GM23248 (cell line): ENCODE measurements at places on chromosomes 6 and 20.
A peak's percentile ranks its signal among the peaks of the same experiment; 100 is the strongest.

DNA sequence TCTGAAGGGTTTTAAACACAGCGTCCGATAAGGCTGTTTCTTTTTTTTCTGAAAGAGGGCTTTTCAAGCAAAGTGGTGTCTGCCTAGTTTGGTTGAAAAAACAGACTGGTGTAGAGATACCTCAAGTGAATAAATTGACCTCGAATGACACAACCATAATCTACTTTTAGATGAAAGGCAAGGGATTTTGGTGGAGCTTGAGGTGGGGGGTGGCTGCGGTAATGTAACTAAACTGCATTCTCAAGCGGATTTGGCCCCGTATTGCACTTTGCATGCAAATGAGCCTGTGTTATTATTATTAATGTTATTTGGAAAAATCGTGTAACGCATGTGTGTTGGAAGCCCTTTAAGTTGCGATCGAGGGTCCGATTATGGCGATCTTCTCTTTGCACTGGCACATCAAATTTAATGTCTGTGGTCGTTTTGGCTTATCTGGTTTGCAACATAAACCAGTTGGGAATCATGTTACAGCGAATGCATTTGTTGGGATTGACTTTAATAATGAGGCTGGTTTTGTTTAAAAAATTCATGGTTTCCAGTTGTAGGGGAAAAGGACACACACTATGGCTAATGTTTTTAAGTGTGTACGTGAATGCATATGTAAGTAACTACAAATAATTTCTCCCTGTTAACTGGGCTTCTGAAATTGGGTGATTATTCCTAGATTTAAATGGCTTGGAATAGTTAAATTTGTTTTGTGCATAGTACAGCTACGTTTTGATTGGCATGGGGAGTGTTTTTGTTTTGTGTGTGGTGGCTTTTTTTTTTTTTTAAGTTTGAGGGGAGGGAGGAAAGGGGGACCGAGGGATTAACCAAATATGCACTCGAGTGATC, 1.0 kb downstream of the JARID2 start:
- DNase-seq = peak; percentile 53

- DNase-seq = no peak
Measured at GRCh38 chr6:1652842-1653241, 43.1 kb downstream of the FOXC1 start.

GRCh38 chr6:43088654-43089056, 12.5 kb downstream of the PTK7 start:
- DNase-seq = peak; percentile 48

- no peak for DNase-seq
Measured at GRCh38 chr6:30683183-30683979, 3.1 kb downstream of the PPP1R18 start.

DNA sequence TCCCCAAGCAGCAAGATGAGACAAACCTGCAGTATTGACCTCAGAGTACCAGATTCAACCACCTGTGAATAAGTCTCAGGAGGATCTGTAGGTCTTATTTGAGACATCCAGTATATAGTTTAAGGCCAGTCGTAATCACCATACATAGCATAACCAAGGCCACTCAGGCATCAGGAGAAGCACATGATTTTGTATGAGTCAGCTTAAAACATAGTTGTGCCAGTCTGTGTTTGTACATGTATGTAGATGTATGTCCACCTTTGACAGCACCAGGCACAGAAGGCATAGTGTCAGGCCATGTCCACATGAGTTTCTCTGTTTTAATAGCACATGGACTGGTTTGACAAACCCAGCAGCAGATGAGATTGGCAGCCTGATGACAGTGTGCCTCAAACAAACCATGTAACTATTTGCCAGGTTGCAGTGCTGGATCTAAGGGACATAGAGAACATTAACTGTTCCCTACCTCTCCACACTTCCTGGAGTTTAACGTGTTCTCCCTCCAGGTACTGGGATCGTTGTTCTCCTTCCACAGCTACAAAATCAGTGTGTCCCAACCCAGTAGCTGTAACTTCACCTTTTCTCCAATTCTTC, 8.6 kb upstream of the ASIP start:
- no peak for DNase-seq

DNA sequence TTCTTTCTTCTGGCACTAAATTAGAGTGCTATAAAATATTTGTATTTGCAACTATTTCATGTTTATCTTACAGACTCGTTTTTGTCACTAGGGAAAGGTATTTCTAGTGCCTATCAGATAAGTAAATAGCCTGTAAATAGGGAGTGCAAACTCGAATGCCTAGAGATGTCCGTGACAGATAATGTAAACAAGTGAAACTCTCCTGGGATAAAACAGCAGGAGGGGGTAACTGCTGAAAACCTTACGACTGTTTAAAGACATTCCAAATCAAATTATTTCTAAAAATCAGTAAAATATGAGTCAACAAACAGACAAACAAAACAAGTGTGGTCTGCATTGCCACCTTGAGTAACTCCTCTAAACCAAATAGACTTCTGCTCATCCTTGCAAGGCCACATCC, 932.1 kb downstream of the EYS start:
- DNase-seq = no peak

GRCh38 chr6:95578106-95578410, 723 bp downstream of the MANEA start:
- DNase-seq = no peak

DNA sequence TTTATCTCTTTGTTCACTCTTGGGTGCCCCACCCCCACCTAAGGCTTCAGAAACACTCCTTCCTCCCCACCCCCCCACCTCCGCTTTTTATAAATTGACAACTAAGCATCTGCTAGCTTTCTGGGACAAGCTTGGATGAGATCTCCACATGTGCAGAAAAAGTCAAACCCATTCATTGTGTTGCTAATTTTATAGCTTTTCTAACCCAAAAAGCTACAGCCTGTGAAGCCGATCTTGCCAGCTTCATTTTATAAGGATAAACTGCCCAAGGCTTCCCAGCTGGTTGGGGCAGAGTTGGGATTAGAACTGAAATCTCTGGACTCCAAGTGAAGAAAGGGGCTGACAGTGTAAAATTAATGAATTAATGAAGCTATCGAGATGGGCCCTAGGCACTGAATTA, 24.1 kb downstream of the BPIFB4 start:
- DNase-seq = no peak

DNA sequence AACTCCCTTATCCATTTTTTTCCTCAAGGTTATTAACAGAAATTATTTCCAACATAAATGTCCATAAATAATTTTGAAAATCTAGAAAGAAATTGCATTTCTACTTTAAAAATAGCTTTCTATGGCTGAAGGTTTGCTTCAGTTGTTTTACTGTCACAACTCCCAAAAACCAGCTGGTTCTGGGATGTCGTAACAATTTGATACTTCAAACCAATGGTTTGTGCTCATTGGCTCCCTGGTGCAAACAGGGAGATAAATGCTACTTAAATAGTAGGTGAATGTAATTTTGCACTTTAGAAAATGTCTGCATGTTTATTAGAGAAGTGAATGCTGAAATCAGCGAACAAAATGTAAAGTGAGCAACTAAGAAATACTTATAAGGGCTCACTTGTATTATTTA, 31.1 kb downstream of the LAMA2 start:
- no peak for DNase-seq

DNA sequence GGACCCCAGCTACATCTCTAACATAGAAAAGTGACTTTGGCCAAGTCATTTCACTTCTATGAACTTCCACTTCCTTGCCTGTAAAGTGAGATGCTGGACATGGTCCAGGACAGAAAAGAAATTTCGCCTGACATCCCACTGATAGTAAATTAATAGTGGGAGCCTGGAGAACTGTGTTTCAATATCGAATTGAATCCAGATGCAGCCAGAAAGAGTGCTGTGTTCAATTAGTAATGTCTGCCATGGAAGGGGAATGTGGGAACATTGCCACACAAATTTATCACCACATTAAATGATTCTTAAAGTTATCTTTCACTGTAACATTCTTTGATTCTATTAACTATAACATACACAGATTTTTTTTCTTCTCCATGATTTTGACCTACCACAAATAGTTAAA, 255.0 kb downstream of the HACE1 start:
- no peak for DNase-seq

- no peak for DNase-seq
Measured at GRCh38 chr6:107717781-107718180, 106.3 kb downstream of the SCML4 start.

GRCh38 chr20:10603378-10603777, 70.4 kb downstream of the JAG1 start:
- no peak for DNase-seq

GRCh38 chr6:137724018-137724403, 143.0 kb upstream of the TNFAIP3 start:
- DNase-seq = peak; percentile 21

DNA sequence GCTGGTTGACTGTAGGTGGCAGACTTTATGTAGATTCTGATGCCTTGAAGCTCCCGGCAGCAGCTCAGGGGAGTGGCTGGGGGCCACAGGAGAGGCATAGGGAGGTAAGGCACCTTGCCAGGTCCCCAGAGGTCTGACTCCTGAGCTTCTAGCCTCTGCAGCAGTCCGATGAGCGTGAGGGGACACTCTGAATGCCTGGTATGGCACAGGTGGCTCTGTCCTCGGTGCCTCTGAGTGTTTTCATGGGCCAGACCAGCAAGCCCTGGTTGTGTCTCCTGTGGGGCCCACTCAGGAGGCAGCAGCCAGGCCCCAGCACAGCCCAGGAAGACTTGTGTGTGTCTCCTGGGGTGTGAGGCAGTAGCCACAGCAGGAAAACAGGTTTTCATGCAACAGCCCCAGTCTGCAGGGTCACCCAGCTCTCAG, 39.7 kb upstream of the IRF4 start:
- DNase-seq = no peak

DNA sequence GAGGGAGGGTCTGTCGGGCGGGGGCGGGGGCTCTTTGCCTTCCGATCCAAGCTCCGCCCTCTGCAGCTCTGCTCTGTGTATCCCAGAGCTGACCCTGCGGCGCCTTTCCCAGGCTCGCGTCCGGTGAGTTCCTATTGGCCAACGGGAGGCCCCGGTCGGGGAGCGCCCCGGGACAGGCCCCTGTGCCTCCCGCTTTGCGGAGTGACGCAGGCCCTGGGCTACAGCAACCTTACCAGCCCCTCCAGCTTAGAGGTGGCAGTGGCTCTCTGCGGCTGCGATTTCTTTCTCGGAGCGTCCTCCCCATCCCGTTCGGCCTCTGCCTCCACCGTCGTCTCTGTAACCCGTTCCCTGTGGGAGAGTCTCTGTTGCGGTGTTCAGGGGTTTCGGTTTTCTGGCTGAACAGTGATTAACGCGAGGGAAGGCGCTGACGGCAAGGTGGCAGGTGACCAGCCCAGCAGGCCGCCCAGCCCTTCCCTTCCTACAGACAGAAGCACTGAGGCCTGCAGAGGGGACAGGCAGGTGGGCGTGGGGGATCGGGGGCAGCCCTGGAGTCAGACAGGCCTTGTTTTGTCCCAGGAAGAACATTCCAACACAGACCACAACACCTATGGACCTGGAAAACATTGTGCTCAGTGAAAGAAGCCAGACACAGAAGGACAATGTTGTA, 18.1 kb upstream of the CEBPB start:
- peak; percentile 83 for DNase-seq

GRCh38 chr6:169087443-169088041, 166.1 kb downstream of the THBS2 start:
- no peak for DNase-seq

- no peak for DNase-seq
Measured at GRCh38 chr6:160261991-160262680, 3.5 kb upstream of the SLC22A2 start.

DNA sequence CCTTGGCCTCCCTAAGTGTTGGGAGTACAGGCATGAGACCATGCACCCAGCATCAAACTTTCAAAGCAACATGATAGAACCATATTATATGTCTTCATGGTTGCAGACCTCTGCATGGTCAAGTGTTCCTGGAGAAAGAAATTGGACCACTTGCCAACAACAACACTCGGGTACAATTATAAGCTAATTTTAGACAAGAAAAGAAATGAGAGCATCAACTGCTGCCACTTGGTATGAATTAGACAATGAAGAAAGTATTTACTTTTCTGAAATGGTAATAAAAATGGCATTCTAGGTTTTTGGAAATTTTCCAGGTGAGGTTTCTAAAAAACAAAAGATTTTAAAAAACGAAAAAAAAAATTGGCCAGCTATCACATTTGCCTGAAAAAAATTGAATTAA, 7.7 kb upstream of the PM20D2 start:
- no peak for DNase-seq

- DNase-seq = peak; percentile 29
Measured at GRCh38 chr6:82185948-82186535, 61.5 kb downstream of the IBTK start.

- DNase-seq = no peak
Measured at GRCh38 chr20:5090191-5090590, 29.6 kb downstream of the PCNA start.

DNA sequence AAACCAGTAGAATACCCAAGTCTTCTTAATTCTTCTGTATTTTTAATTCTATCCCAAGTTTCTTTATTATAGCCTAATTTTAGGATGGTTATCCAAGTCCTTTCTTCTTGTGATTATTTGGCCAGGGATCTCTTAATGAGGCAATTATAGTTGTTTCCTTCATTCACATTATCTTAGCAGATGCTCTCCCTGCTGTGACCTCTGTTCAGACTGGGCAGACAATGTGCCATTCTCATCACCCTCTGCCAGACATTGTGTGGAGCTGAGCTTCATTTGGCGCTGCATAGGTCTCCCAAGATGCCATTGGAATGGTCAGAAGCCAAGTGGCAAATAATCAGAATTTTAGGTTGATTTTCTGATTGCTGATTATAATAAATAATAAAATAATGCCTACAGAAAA, 79.4 kb downstream of the LIN28B start:
- no peak for DNase-seq

- peak; percentile 4 for DNase-seq
Measured at GRCh38 chr6:118502169-118502568, 45.9 kb upstream of the PLN start.

GRCh38 chr6:63372951-63373533, 53.3 kb upstream of the LGSN start:
- DNase-seq = no peak

DNA sequence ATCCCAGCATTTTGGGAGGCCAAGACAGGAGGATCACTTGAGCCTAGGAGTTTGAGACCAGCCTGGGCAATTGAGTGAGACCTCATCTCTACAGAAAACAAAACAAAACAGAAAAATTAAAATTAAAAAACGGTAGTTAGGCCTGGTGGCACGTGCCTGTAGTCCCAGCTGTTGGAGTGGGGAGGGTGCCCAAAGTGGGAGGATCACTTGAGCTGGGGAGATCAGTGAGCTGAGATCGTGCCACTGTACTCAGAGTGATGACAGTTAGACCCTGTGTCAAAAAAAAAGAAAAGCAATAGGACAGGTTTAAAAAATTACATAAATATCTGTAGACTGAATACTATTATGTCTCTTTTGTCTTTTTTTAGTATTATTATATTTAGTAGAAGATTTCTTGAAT, 64.3 kb downstream of the ITCH start:
- DNase-seq = no peak

- no peak for DNase-seq
Measured at GRCh38 chr6:159819932-159820640, 20.0 kb downstream of the PNLDC1 start.

- peak; percentile 58 for DNase-seq
Measured at GRCh38 chr6:53979468-53980067, 131.7 kb upstream of the MLIP start.

DNA sequence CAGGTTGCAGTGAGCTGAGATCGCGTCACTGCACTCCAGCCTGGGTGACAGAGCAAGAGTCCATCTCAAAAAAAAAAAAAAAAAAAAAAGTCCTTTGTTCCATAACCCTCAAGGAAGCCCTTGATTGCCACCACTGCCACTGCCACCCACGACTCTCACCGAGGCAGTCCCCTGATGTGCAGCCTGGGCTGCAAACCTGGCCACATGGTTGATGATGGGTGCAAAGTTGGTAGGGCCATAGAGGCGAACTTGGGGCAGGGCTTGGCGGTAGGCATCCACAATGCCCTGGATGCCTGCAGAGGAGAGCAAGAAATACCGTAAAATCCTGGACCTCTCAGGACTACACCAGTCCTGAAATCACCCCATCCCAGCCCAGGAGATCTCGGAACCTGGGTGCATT, 11.5 kb downstream of the SPAG4 start:
- no peak for DNase-seq
